ENCODE measurements at places on chromosomes 6 and 20.

DNA sequence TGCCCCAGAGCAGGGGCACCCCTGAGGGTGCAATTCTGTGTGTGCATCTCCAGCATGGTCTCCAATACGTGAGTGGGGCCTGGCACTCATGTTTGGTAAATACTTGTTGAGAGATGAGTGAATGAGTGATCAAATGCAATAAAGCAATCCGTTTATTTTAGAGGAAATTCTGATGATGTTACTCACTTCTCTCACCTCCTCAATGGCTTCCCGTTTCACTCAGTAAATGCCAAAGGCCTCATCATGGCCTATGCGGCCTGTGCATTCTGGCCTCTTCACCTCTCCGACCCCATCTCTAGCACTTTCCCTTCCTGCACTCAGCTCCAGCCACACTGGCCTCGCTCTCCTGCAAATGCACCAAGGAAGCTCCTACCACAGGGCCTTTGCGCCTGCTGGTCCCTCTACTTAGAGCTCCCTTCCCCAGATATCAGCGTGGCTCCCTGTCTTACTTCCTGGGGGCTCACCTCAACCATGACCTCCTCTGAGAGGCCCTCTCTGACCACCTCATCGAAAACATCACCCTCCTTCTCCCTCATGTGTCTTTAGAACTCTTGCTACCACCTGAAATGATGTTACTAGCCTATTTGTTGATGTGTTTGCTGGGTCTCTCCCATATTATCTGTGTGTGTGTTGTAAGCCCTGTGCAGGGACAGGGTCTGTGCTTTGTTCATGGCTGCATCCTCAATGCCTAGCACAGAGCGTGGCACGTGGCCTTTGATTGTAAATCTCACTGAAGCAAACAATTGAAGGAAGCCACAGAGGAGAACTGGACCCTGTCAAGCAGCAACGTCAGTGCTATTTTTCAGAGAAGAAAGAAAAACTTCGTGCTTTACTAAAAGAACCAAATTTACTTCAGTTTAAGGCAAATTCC, 42.6 kb downstream of the RAB44 start:
- no peak for DNase-seq

GRCh38 chr6:156691018-156691417, 86.2 kb upstream of the ARID1B start:
- no peak for DNase-seq

- no peak for DNase-seq
Measured at GRCh38 chr20:14950633-14951032, 613.2 kb upstream of the FLRT3 start.

- no peak for DNase-seq
Measured at GRCh38 chr6:41494212-41495110, 51.7 kb upstream of the FOXP4 start.

DNA sequence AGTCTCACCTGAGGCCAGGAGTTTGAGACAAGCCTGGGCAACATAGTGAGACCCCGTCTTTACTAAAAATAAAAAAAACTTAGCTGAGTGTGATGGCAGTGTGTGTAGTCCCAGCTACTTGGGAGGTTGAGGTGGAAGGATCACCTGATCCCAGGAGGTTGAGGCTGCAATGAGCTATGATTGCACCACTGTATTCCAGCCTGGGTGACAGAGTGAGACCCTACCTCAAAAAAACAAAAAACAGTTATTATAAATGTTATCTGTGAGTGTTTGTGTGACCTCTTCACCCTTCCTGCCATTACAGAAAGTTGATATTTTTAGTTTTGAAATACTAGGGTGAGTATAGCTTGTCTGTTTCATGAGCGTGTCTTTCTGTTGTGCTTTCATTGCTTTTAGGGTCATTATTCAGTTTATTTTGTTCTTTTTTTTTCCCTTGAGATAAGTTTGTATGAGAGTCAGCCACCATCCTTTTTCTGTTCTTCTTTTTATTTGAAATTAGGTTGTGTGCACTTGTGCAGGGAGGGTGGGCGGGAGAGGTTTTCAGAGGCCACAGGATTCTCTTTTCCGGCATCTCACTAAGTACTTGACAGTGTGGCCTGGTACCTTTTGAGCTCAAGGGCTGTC, 26.2 kb downstream of the CDYL start:
- DNase-seq: no peak

GRCh38 chr6:169785566-169785965, 34.1 kb downstream of the ERMARD start:
- DNase-seq: no peak

- DNase-seq: no peak
Measured at GRCh38 chr20:7505835-7506221, 434.4 kb downstream of the HAO1 start.

GRCh38 chr6:165559632-165560031, 103.4 kb downstream of the PDE10A start:
- DNase-seq: no peak

- DNase-seq: no peak
Measured at GRCh38 chr6:137868721-137869548, 1.9 kb downstream of the TNFAIP3 start.

- DNase-seq: no peak
Measured at GRCh38 chr6:3915076-3915791, 66.1 kb downstream of the FAM50B start.

GRCh38 chr6:16676376-16676775, 84.9 kb downstream of the ATXN1 start:
- no peak for DNase-seq

GRCh38 chr6:138864343-138864890, 68.5 kb downstream of the ECT2L start:
- DNase-seq: peak; percentile 19

GRCh38 chr6:74937936-74938335, 267.9 kb downstream of the COL12A1 start:
- no peak for DNase-seq

GRCh38 chr20:21262812-21263211, 40.3 kb upstream of the XRN2 start:
- DNase-seq: no peak

DNA sequence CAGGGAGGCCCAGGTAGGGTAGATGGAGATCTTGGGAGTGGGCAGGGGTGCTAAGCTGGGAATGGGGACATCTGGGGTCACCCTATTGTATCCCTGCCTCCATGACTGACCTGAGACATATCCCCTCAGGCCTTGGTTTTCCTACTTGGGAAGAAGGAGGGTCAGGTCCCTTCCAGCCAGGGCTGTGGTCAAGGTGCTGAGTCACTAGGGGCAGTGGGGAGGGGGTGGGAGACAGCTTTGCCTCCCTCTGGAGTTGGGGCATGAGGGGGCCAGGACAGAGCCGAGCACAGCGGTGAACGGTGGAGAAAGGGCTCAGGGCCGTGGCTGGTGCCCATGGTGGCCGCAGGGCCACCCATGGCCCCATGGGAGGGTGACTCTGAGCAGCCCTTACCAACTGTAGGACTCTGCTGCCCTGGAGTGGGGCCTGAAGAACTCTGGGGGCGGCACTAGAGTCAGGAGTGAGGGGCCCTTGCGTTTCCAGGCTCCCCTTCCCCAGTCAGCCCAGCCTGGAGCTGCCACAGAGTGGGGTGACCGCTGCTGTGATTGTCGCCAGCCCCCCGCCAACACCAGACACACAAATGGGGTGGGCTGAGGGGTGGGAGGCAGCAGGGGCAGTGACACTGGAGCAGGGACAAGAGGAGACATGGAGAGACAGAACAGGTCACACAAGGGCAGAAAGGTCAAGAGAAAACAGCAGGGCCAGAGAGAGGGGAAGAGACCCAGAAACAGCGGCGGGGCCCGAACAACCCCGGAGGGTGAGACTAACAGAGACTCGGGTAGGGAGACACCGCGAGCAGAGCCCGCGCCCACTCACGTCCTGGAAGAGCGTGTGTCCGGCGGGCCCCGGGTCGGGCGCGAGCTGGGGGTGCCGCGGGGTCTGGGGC, 576 bp downstream of the NECAB3 start:
- DNase-seq: peak; percentile 71

DNA sequence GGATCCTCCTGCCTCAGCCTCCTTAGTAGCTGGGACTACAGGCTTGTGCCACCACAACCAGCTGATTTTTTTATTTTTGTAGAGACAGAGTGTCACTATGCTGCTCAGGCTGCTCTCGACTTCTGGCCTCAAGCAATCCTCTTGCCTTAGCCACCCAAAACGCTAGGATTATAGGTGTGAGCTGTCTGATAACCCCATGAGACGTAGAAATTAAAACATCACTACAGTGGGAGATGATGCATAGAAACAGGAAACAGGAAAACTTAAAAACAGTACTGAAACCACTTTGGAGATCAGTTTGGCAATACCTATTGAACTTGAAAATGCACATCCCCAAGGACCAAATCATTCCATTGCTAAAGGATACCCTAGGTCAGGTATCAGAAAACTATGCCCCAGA, 10.8 kb downstream of the SENP6 start:
- DNase-seq: no peak

- peak; percentile 28 for DNase-seq
Measured at GRCh38 chr6:136607204-136607931, 57.1 kb upstream of the MAP7 start.

DNA sequence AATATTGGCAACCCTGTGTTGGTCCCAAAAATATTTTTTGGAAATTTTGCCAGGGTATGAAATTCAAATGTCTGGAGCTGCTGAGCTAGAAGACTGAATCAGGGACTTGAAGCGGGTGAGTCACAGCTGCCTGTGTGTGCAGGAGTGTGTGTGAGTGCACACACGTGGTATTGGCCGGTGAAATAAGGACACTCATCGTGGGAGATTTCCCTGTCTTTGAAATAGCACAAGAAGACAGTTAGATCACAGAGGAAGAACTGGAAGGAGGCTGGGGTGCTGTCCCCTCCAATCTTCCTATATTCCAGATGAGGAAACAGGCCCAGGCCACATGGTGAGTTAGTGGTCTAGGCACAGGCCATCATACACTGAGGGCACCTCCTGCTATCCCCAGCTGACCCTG, 123.8 kb upstream of the MLN start:
- DNase-seq: peak; percentile 68

DNA sequence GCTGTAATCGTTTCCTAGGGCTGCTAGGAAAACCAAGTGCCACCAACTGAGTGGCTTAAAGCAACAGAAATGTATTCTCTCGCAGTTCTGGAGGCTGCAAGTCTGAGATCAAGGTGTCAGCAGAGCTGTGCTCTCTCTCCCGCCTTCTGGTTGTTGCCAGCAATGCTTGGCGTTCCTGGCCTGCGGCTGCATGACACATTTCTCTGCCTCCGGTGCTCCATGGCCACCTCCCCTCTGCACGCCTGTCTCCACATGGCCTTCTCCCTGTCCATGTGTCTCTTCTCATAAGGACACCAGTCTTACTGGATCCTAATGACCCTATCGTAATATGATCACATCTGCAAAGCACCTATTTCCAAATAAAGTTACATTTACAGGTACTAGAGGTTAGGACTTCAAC, 91.7 kb upstream of the AKAP12 start:
- DNase-seq: peak; percentile 15

GRCh38 chr6:33467091-33467490, 12.7 kb downstream of the ZBTB9 start:
- DNase-seq: no peak

- no peak for DNase-seq
Measured at GRCh38 chr6:8543714-8544113, 108.4 kb upstream of the SLC35B3 start.

- DNase-seq: no peak
Measured at GRCh38 chr6:79712144-79712543, 81.0 kb downstream of the SH3BGRL2 start.

DNA sequence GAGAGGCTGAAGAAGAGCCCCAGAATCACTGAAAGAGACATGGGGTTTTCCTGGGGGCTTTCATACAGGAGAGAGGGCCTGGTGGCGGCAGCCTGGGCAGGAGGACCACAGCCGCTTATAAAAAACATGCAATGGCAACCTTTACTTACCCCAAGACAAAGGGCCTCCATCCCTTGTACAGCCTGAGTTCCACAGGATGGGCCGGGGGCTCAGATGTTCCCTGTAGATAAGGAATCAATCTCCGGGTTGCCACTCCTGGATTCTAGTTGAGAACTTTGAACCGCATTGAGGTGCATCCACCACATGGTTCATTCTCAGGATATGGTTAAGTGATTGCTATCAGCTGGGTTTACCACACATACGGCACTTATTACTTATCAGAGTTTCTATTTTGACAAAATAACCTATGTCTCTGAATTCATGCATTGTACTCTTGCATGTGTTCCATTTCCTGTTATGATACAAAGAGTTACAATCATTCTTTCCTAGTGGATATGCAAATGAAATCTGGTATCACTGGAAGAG, 677.6 kb downstream of the KIF16B start:
- DNase-seq: peak; percentile 11

- DNase-seq: no peak
Measured at GRCh38 chr6:20223141-20223540, 10.9 kb upstream of the MBOAT1 start.

DNA sequence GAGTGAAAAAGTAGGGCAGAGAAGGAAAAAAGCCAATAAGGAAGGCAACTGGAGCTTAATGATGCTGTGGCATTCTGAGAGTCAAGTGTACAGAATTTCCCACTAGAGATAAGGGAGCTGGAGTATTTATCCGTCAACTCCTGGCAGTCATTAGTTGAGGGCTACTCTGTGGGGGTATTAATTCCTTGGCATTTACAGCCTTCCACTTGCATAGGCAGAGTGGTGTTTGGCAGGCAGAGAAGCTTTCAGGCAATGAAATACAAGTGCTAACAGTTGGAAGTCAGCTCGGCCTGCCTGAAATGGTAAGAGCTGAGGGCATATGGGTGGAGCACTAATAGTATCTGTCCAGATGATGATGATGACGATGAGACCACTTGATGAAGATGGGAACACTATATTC, 207.3 kb upstream of the FLRT3 start:
- no peak for DNase-seq

DNA sequence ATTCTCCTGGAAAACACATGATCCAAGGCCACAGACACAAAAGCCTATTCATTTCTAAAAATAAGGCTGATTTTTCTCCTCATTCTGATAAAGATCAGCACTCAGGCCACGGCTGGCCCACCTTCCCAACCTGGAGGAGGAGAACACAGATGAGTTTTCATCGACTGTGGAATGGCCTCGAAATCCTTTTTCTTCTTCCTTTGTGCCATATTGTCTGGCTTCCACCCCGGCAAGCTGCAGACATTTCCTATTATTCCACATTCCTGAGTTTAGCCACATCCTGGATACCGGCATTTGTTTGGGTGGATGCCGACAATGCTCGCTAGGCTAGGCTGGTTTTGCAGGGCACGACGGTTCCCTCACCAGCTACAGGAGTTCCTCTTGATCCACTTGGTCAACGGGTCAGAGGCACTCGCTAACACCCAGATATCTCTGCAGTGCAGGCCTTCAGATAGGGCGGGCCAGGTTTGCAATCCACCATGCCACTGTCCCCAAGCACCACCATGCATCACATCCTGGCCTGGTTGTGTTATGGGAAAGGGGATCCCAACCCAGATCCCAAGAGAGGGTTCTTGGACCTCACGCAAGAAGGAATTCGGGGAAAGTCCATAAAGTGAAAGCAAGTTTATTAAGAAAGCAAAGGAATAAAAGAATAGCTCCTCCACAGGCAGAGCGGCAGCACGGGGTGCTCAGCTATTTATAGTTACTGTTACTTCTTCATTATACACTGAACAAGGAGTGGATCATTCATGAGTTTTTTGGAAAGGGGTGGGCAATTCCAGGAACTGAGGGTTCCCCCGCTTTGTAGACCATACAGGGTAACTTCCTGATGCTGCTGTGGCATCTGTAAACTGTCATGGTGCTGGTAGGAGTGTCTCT, 4.2 kb upstream of the CTSZ start:
- DNase-seq: peak; percentile 99

- no peak for DNase-seq
Measured at GRCh38 chr6:70507161-70507560, 59.6 kb upstream of the SDHAF4 start.

GRCh38 chr20:12237772-12238171, 320.1 kb downstream of the BTBD3 start:
- peak; percentile 61 for DNase-seq

Data from RPMI7951 (cell line).